ENCODE measurements at places on chromosomes 3 and 15. TPM values are rescaled to one million over a fixed set of nuclear protein-coding genes. Genes with fewer than 3 reads are reported as not detected.
A peak's percentile ranks its signal among the peaks of the same experiment; 100 is the strongest.

- no peaks in the 10 kb centered on the region for H3K4me1 ChIP-seq
- no peak for DNase-seq
- no peak overlapping the region for H3K4me3 ChIP-seq
- peaks cover 17% of the 10 kb centered on the region for H3K36me3 ChIP-seq
- H3K27me3 ChIP-seq: no peaks in the 10 kb centered on the region
These were observed 140.0 kb downstream of the CBLB start for GRCh38 chr3:105728771-105729312.

Gene PPP1R14D
- 0.53 TPM for total RNA-seq

Gene OXTR
- total RNA-seq: 0.50 TPM

GRCh38 chr3:27079427-27080257 lies 289.5 kb downstream of the NEK10 start:
- H3K36me3 ChIP-seq: no peaks in the 10 kb centered on the region
- H3K27ac ChIP-seq: no peak overlapping the region
- H3K27me3 ChIP-seq: no peaks in the 10 kb centered on the region
- DNase-seq: no peak
- H3K4me1 ChIP-seq: no peaks in the 10 kb centered on the region

- no peak overlapping the region for H3K27ac ChIP-seq
- no peak overlapping the region for H3K4me3 ChIP-seq
- peaks cover 5% of the 10 kb centered on the region for H3K4me1 ChIP-seq
These were observed 73.3 kb downstream of the CHCHD6 start for GRCh38 chr3:126777366-126777765.

- H3K4me1 ChIP-seq: no peaks in the 10 kb centered on the region
- H3K4me3 ChIP-seq: no peak overlapping the region
- no peak overlapping the region for H3K27ac ChIP-seq
- H3K36me3 ChIP-seq: no peaks in the 10 kb centered on the region
- DNase-seq: no peak
These were observed 252.4 kb upstream of the HES1 start for GRCh38 chr3:193883551-193883950.

Gene ZNF197
- 12.6 TPM for total RNA-seq

Gene P4HTM
- total RNA-seq: 44.0 TPM

GRCh38 chr3:18295171-18295920 lies 129.8 kb downstream of the SATB1 start:
- H3K27ac ChIP-seq: no peak overlapping the region
- H3K4me1 ChIP-seq: no peaks in the 10 kb centered on the region
- DNase-seq: peak; percentile 68
- H3K4me3 ChIP-seq: no peak overlapping the region
- no peaks in the 10 kb centered on the region for H3K27me3 ChIP-seq
- no peaks in the 10 kb centered on the region for H3K36me3 ChIP-seq

Gene GPR62
- total RNA-seq: not detected

- no peak for DNase-seq
- H3K4me1 ChIP-seq: peaks cover 12% of the 10 kb centered on the region
These were observed 44.4 kb upstream of the GALNT15 start for GRCh38 chr3:16130066-16130465.

DNA sequence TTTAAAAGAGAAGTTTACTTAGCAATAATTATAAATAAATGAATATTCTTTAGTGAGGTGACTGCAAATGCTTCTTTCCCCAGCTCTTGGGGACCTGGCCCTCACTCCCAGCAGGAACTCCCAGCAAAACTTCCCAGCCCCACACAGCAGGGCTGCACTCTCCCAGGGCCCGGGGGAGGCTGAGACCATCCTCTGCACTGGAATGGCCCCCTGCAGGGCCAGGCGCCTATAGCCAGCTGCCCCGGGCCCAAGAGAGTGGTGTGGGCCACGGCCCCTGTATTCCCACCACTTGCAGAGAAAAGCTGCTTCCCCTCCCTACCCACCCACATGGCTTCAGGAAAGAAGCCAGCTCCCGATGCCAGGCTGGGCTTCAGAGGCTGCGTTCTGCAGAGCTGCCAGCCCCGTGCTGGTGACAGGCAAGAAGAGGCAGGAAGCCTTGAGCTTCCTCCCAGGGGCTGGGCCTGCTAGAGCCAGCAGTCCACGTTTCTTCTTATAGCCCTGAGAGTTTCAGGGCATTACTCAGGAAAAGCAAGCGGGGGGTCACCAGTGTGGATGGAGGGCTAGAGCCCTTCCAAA lies 20.0 kb downstream of the IDH2 start:
- H3K27ac ChIP-seq: peak overlapping the region; percentile 53
- peaks cover 13% of the 10 kb centered on the region for H3K4me1 ChIP-seq
- no peak overlapping the region for H3K4me3 ChIP-seq
- H3K36me3 ChIP-seq: peaks cover 83% of the 10 kb centered on the region
- H3K27me3 ChIP-seq: no peaks in the 10 kb centered on the region
- no peak for DNase-seq

- DNase-seq: no peak
- no peaks in the 10 kb centered on the region for H3K36me3 ChIP-seq
- no peak overlapping the region for H3K27ac ChIP-seq
- no peaks in the 10 kb centered on the region for H3K27me3 ChIP-seq
- no peaks in the 10 kb centered on the region for H3K4me1 ChIP-seq
- no peak overlapping the region for H3K4me3 ChIP-seq
These were observed 104.0 kb upstream of the MYRIP start for GRCh38 chr3:39705351-39705900.

Gene SPTSSB
- total RNA-seq: not detected

DNA sequence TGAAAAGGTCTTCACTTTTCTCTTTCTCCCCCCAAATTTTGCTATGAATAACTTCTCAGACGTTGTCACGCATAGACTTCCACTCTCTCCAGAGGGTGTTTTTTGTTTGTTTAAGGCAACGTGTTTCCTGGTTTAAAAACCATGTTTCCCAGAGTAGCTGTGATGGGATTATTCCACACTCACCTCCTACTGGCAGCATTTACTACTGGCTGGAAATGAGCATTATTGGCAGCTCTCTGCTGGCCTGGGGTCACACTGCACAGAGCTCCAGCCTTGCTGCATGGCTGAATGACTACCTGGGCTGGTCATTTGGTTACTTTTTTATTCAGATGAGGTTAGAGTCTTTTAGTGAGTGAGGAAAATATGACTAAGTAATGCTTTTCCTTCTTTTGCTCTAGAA lies 65.2 kb downstream of the RARB start:
- H3K4me1 ChIP-seq: no peaks in the 10 kb centered on the region
- DNase-seq: no peak
- no peak overlapping the region for H3K4me3 ChIP-seq
- H3K27ac ChIP-seq: no peak overlapping the region
- no peaks in the 10 kb centered on the region for H3K27me3 ChIP-seq

- no peak overlapping the region for H3K27ac ChIP-seq
- H3K4me3 ChIP-seq: no peak overlapping the region
- H3K27me3 ChIP-seq: no peaks in the 10 kb centered on the region
- H3K4me1 ChIP-seq: peaks cover 15% of the 10 kb centered on the region
- no peaks in the 10 kb centered on the region for H3K36me3 ChIP-seq
These were observed 154.1 kb upstream of the LPP start for GRCh38 chr3:187999821-188000220.

- no peaks in the 10 kb centered on the region for H3K27me3 ChIP-seq
- H3K4me1 ChIP-seq: no peaks in the 10 kb centered on the region
- H3K4me3 ChIP-seq: no peak overlapping the region
- no peak overlapping the region for H3K27ac ChIP-seq
These were observed 147.7 kb upstream of the ICE2 start for GRCh38 chr15:60626669-60627068.

Gene B3GALNT1
- total RNA-seq: 25.8 TPM

GRCh38 chr3:119635719-119636118 lies 24.7 kb downstream of the POPDC2 start:
- peaks cover 50% of the 10 kb centered on the region for H3K4me1 ChIP-seq
- no peak overlapping the region for H3K4me3 ChIP-seq
- H3K27me3 ChIP-seq: no peaks in the 10 kb centered on the region
- no peaks in the 10 kb centered on the region for H3K36me3 ChIP-seq

DNA sequence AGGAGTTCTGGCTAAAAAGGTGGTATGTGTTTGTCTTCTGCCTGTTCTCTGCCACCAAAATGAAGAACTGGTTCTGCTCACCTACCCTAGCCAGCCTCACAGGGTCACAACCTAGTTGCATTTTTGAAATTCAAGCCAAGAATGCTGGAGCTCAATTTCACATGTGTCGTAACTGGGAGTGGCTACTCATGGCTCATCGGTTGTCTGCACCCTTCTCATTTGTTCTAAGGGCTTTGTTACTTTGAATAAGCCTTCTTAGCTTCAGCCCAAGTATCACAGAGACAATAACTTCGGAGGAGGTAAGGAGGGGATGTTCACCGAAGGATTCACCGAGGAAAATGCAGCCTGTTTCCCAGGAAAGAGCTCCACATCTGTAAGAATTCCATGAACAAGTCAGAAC lies 134.3 kb upstream of the RARB start:
- H3K4me1 ChIP-seq: no peaks in the 10 kb centered on the region
- no peaks in the 10 kb centered on the region for H3K36me3 ChIP-seq

GRCh38 chr3:132870541-132870940 lies 148.3 kb upstream of the NPHP3 start:
- H3K27ac ChIP-seq: no peak overlapping the region
- H3K36me3 ChIP-seq: no peaks in the 10 kb centered on the region
- H3K4me1 ChIP-seq: no peaks in the 10 kb centered on the region
- no peak for DNase-seq
- no peaks in the 10 kb centered on the region for H3K27me3 ChIP-seq
- H3K4me3 ChIP-seq: no peak overlapping the region

All from lower lobe of right lung (tissue), 2 donors.